Left colon (tissue), 2 donors: ENCODE measurements at places on chromosomes 3 and 15. TPM values are rescaled to one million over a fixed set of nuclear protein-coding genes. Genes with fewer than 3 reads are reported as not detected.
A peak's percentile ranks its signal among the peaks of the same experiment; 100 is the strongest.

UACA gene
- 61.1 TPM for total RNA-seq

GRCh38 chr3:138493804-138494606 lies 59.6 kb downstream of the ESYT3 start:
- no peak for DNase-seq

TRIM59 gene
- total RNA-seq = 5.7 TPM

DNA sequence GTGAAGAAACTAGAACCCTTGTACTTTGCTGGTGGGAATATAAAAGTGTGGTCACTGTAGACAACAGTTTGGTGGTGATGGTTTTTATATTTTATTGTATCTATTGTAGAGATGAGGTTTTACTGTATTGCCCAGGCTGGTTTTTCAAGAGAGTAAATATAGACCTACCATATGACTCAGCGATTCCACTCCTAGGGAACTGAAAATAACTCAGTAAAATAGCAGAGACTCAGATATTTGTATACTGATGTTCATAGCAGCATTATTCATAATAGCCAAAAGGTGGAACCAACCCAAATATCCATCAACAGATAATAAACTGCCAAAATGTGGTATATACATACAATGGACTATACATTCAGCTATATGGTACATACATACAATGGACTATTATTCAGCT lies 68.8 kb upstream of the IL12A start:
- no peak for DNase-seq

DNA sequence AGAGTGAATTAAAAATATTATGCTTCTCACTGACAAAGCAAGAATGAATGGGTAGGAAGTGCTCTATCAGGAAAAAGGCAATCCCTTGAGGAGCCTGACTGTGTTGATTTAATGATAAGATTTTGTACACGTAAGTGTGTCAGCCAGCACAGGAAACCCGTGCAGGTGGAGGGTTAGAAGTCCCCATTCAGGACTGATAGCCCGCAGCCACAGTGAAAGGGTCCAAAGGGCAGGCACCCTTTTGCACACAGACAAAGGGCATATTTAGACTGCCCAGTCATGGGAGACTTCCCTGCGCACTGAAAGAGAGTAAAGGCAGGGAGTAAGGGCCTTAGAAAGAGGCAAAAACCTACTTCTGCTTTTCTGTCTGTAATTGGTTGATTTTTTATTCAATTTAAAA lies 26.4 kb upstream of the SKIL start:
- peak; percentile 88 for DNase-seq

DNA sequence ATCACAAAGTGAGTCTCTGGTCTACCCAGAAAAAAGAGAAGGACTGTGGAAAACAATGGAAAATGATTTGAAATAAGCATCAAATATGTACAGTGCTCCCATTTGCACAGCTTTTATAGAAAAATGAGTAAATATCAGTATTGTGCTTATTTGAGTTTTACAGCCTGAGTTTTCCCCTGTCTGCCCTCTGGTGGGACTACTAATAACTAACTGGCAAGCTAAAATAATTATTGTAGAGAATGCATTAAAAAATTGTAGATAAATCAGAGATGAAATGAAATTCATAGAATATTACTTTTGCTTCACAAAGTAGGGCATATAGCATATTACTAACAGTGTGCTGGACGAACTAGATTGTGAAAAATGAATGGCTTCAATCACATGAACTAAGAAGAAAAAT lies 287.1 kb downstream of the NAALADL2 start:
- no peak for DNase-seq

- no peak for DNase-seq
These were observed 18.8 kb upstream of the IGF2BP2 start for GRCh38 chr3:185843635-185844034.

GRCh38 chr15:101089579-101090427 lies 162.0 kb downstream of the CHSY1 start:
- DNase-seq = no peak

GRCh38 chr3:178986456-178986855 lies 85.2 kb downstream of the ZMAT3 start:
- no peak for DNase-seq

IQCF5 gene
- not detected for total RNA-seq

GRCh38 chr3:186979852-186980251 lies 49.5 kb downstream of the ST6GAL1 start:
- DNase-seq = no peak

BSN gene
- 0.24 TPM for total RNA-seq

GREM1 gene
- total RNA-seq = 13.7 TPM

WDR53 gene
- 6.8 TPM for total RNA-seq

- DNase-seq = no peak
These were observed 28.6 kb upstream of the SPATA12 start for GRCh38 chr3:57031631-57032541.

- no peak for DNase-seq
These were observed 40.3 kb downstream of the IL1RAP start for GRCh38 chr3:190554197-190554596.

GRCh38 chr3:16251316-16252085 lies 13.2 kb downstream of the DPH3 start:
- DNase-seq = no peak

FETUB gene
- not detected for total RNA-seq

- no peak for DNase-seq
These were observed 277 bp upstream of the DALRD3 start for GRCh38 chr3:49018707-49019006.

DNA sequence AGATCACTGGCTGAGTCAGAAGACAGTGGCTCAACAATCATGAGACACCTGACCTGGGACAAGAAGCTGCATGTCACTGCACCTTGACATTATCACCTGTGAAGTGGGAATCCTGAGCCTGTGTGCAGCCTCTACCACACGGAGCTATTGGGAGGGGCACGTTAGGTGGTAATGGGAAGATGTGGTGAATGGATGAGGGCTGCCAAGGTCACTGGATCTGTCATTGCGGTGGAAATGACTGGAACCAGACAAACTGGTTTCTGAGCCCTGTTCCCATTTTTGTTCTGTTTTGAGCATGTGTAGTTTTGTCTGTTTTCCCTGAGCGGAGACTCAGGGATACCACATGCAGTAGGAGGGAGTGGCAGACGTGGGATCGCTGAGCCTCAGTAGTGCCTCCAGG lies 235.5 kb downstream of the OPA1 start:
- DNase-seq = no peak

ANP32A gene
- 122 TPM for total RNA-seq

GRCh38 chr3:155847993-155848392 lies 6.2 kb downstream of the SLC33A1 start:
- no peak for DNase-seq

- no peak for DNase-seq
These were observed 349.0 kb downstream of the MCTP2 start for GRCh38 chr15:94580211-94580885.

DNA sequence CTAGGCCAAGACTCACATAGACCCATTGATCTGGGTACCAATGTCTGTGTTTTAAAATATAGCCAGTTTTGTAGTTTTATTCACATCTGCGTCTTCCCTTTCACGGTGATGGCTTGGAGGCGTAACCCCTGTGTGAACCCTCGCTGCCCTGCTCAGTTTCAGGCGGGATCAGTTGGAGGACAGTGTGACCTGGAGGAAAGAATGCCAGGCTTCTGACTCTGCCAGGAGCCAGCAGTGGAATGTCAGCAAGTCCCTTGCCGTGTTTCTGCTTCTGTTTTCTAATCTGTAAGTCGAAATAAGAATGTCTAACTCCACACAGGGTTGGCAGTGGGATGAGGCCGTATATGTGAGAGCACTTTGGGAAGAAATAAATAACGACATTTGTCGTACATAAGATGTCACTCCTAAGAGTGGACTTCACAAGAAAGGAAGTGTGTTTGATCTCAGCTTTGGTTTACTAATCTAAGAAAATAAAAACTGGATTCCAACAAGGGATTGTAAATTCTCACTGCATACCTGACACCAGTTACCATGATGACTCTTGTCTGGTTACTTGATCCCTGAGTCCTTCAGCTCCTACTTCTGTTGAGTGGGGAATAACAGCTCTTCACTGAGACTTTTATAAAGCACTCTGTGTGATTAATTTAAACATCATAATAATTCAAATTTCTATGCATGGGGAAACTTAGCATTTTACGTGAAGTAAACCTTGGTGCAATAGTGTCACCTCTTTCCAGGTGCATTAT lies 6.3 kb upstream of the CA12 start:
- no peak for DNase-seq

- DNase-seq = no peak
These were observed 288.9 kb upstream of the TPM1 start for GRCh38 chr15:62753518-62754221.

DNA sequence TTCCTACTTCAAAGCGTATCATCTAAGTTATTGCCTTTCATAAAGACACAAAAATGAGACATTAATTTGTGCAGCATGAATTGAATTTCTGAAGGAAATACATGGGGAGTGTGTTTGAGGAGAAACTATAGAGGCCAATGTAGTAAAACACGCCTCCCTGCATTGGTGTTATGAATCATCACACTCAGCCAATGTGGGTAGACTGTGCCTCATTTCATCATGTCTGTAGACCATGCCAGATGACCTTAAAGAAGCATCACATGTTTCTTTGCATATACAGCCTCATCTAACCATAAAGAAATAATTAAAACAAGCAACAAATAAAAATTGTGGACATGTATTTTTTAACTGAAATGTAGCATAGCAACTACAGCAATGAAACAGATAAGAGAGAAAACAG lies 486.0 kb upstream of the ADAMTS9 start:
- DNase-seq = no peak

TMOD2 gene
- total RNA-seq = 3.0 TPM
